Naive B cell (primary cell): ENCODE measurements at places on chromosomes 5 and 9.

- no peak overlapping the region for H3K27ac ChIP-seq
- H3K4me1 ChIP-seq, result peaks cover 32% of the 10 kb centered on the region
- H3K27me3 ChIP-seq, result no peaks in the 10 kb centered on the region
- no peak for DNase-seq
- H3K36me3 ChIP-seq, result no peaks in the 10 kb centered on the region
Observed at GRCh38 chr5:124998520-124998919, 252.1 kb upstream of the ZNF608 start.

DNA sequence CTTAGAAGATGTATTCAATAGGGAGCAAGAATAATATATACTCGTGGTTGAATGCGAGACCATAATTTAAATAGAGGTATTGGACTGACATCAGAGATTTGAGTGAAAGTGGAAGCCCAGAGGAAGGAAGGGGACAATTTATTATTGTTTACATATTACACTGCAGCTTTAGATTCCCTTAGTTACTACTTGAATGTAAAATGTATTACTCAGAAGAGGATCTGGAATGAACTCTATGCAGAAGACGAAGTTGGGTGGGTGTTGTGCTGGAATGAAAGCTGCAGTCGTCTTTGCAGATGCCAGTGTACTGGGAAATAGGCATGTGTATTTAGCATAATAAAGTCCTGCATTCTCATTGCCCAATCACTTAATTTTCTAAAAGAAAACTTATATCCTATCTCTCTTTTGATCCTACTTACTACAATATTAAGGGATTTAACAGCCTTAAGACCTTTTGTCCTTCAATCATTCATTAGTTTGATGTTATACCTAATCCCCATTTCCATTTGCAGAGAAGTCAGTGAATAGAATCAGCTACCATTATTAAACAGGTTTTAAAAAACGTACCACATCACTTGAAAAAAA, 570.7 kb upstream of the WWC1 start:
- H3K27me3 ChIP-seq, result no peaks in the 10 kb centered on the region
- no peak for DNase-seq
- H3K4me1 ChIP-seq, result no peaks in the 10 kb centered on the region
- H3K4me3 ChIP-seq, result no peak overlapping the region
- H3K27ac ChIP-seq, result no peak overlapping the region
- no peaks in the 10 kb centered on the region for H3K36me3 ChIP-seq

- no peak overlapping the region for H3K4me3 ChIP-seq
- no peaks in the 10 kb centered on the region for H3K27me3 ChIP-seq
- peak overlapping the region; percentile 43 for H3K27ac ChIP-seq
- no peak for DNase-seq
- H3K4me1 ChIP-seq, result peaks cover 58% of the 10 kb centered on the region
Observed at GRCh38 chr9:123164285-123164684, 104.1 kb downstream of the STRBP start.

GRCh38 chr5:36696059-36696673, 89.8 kb downstream of the SLC1A3 start:
- H3K27me3 ChIP-seq, result no peaks in the 10 kb centered on the region
- no peak overlapping the region for H3K27ac ChIP-seq
- H3K36me3 ChIP-seq, result no peaks in the 10 kb centered on the region
- DNase-seq, result no peak

DNA sequence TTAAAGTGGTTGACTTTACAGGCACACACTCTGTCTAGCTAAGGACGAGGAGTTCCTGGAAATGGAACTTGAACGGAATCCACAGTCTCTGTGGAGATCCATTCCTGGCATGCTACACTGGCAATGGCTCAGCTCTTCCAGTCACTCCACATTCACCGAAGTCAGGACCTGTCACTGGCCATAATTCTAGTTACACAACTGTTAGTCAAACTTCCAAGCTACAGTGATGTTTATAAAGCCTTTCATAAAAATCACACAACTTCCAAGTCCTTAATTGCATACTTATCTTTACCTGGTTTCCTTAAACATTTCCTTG, 15.7 kb downstream of the CDC14B start:
- no peaks in the 10 kb centered on the region for H3K4me1 ChIP-seq
- H3K27me3 ChIP-seq, result peaks cover 16% of the 10 kb centered on the region
- H3K36me3 ChIP-seq, result no peaks in the 10 kb centered on the region
- no peak overlapping the region for H3K4me3 ChIP-seq
- H3K27ac ChIP-seq, result no peak overlapping the region
- no peak for DNase-seq

GRCh38 chr5:9495121-9495520, 50.8 kb downstream of the SEMA5A start:
- no peaks in the 10 kb centered on the region for H3K36me3 ChIP-seq
- H3K4me3 ChIP-seq, result no peak overlapping the region
- H3K4me1 ChIP-seq, result no peaks in the 10 kb centered on the region

- H3K4me1 ChIP-seq, result peaks cover 22% of the 10 kb centered on the region
- no peak overlapping the region for H3K27ac ChIP-seq
- H3K36me3 ChIP-seq, result peaks cover 13% of the 10 kb centered on the region
- no peak overlapping the region for H3K4me3 ChIP-seq
Observed at GRCh38 chr5:97111004-97111403, 31.4 kb downstream of the LIX1 start.

- no peaks in the 10 kb centered on the region for H3K36me3 ChIP-seq
- DNase-seq, result no peak
- H3K4me1 ChIP-seq, result no peaks in the 10 kb centered on the region
Observed at GRCh38 chr9:14779566-14780022, 57.1 kb upstream of the CER1 start.

DNA sequence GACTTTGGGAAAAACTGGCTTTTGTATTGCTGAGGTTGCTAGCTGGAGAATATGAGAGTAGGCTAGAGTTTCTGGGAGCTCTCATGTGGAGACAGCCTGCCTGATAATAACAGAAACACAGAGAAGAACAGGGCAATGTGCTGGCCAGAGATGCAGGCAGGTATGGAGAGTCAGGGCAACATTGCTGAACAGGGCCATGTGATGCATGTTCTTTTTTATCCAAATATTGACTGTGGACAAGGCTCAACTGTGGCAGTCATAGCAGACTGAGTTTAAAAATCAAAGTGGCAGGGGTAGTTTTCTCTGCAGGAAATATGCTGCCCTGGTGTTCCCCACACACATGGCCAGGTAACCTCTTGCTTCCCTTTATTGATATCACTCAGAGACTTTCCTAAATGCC, 381.1 kb downstream of the RASEF start:
- H3K27me3 ChIP-seq, result no peaks in the 10 kb centered on the region
- H3K27ac ChIP-seq, result no peak overlapping the region
- DNase-seq, result no peak
- no peaks in the 10 kb centered on the region for H3K36me3 ChIP-seq
- H3K4me1 ChIP-seq, result no peaks in the 10 kb centered on the region

DNA sequence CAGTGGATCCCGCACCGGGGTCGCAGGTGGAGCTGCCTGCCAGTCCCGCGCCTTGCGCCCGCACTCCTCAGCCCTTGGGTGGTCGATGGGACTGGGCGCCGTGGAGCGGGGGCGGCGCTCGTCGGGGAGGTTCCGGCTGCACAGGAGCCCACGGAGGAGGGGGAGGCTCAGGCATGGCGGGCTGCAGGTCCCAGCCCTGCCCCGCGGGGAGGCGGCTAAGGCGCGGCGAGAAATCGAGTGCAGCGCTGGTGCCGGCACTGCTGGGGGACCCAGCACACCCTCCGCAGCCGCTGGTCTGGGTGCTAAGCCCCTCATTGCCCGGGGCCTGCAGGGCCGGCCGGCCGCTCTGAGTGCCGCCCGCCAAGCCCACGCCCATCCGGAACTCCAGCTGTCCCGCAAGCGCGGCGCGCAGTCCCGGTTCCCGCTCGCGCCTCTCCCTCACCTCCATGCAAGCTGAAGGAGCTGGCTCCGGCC, 120.6 kb upstream of the MEF2C start:
- DNase-seq, result no peak
- no peaks in the 10 kb centered on the region for H3K36me3 ChIP-seq
- no peaks in the 10 kb centered on the region for H3K27me3 ChIP-seq
- no peaks in the 10 kb centered on the region for H3K4me1 ChIP-seq
- no peak overlapping the region for H3K27ac ChIP-seq

DNA sequence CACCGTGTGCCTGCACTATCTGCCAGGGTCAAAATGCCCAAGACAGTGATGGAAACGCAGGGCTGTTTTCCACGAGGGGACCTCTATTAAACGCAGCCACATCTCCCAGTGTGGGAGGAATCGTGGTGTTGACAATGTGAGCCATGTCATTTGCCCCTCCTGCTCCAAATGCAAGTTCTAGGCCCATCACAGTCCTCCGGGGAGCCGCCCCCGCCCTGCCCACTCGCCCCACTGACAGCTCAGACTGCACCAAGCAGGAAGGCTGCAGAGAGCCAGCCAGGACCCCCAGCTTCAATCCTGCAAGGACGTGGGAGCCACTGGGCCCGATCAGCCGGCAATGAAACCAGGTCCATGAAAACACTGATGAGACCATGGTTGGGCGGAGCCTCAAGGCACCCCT, 85.9 kb downstream of the VAV2 start:
- H3K4me3 ChIP-seq, result no peak overlapping the region
- DNase-seq, result no peak
- H3K27ac ChIP-seq, result peak overlapping the region; percentile 27
- H3K27me3 ChIP-seq, result no peaks in the 10 kb centered on the region
- H3K4me1 ChIP-seq, result peaks cover 37% of the 10 kb centered on the region
- H3K36me3 ChIP-seq, result no peaks in the 10 kb centered on the region

GRCh38 chr5:176818391-176819098, 8.2 kb downstream of the UNC5A start:
- peak overlapping the region; percentile 74 for H3K4me3 ChIP-seq
- H3K27me3 ChIP-seq, result peaks cover 85% of the 10 kb centered on the region
- H3K27ac ChIP-seq, result no peak overlapping the region
- H3K36me3 ChIP-seq, result no peaks in the 10 kb centered on the region
- DNase-seq, result no peak

DNA sequence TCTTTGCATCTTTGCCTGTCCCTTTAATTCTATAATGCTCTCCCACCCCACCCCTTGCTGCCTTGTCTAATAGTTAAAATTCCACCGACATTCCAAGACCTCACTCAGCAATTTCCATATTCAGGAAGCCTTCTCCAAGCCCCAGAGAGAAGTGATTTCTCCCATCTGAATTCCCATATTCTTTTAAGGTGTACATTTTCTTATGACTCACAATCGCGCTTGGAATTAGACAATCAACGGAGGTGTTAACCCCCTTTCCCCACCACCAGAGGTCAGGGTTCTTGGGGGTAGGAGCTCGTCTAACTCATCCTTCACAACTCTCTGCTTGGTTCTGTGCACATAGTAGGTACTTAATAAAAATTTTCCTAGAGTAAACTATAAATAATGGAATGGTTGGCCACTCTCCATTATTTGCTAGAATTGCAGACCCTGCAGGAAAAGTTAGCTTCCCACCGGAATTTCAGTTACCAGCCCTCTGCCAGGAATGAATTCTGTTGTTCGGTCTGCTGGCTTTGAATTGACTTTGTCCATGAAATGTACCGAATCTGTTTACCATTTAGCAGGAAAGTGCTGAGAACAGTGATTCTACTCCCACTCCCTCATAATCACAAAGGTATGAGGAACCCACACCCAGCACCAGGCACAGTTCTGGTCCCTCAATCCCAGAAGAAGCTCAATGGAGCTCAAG, 5.0 kb downstream of the KCNIP1 start:
- H3K4me1 ChIP-seq, result no peaks in the 10 kb centered on the region
- H3K27ac ChIP-seq, result no peak overlapping the region
- no peak overlapping the region for H3K4me3 ChIP-seq

GRCh38 chr9:27261517-27262211, 35.3 kb downstream of the EQTN start:
- H3K36me3 ChIP-seq, result no peaks in the 10 kb centered on the region
- no peaks in the 10 kb centered on the region for H3K27me3 ChIP-seq
- no peak for DNase-seq
- no peak overlapping the region for H3K4me3 ChIP-seq
- no peaks in the 10 kb centered on the region for H3K4me1 ChIP-seq
- H3K27ac ChIP-seq, result no peak overlapping the region

DNA sequence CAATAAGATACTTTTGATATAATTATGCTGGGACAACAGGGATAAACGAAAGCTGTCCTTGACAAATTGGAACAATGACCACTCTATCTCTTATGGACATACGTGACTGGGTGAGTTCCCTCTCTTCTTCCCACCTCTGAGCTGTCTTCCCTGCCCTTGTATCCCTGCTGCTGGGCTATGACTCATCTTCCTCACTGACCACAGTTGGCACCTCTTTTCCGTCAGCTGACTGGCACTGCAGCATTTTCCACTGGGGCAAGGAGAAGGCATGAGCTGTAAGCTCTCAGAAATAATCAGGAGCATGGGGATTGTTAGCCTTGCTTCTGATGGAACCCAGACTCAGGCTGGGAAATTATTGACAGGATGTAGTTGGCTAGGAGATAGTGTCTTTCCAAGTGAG, 48.7 kb downstream of the PCSK1 start:
- H3K4me1 ChIP-seq, result no peaks in the 10 kb centered on the region
- no peak for DNase-seq
- no peak overlapping the region for H3K27ac ChIP-seq
- no peak overlapping the region for H3K4me3 ChIP-seq

GRCh38 chr5:108639366-108639765, 108.3 kb upstream of the FER start:
- no peaks in the 10 kb centered on the region for H3K36me3 ChIP-seq
- no peak overlapping the region for H3K27ac ChIP-seq
- H3K4me1 ChIP-seq, result peaks cover 7% of the 10 kb centered on the region
- H3K27me3 ChIP-seq, result peaks cover 4% of the 10 kb centered on the region

- no peak overlapping the region for H3K27ac ChIP-seq
- DNase-seq, result no peak
- peaks cover 8% of the 10 kb centered on the region for H3K27me3 ChIP-seq
- H3K36me3 ChIP-seq, result no peaks in the 10 kb centered on the region
Observed at GRCh38 chr9:99466104-99466503, 244.0 kb downstream of the SEC61B start.
